AG10803 (cell line): ENCODE measurements at places on chromosomes 16 and 17.

DNA sequence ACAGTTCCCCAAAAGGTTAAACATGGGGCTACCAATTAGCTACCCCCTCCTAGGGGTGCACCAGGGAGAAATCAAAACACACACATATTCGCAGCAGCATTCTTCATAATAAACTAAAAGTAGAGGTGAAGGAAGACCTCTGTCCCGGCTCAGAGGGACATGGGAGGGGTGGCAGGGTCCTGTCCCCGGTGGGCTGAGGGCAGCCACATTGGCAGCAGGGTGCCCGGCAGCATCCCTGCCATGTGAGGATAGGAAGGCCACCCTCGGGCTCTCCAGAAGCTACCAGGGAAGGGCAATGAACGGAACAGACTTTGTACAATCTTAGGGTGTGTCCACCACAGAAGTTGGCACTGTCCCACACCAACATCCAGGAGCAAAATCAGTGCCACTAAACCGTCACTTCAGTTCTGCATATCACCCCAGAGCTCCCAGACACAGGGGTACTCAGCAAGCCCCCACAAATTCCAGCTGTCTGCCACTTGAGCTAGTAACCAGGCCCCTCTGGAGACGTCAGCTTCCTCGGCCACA lies 3.1 kb upstream of the DNAH17 start:
- no peak for DNase-seq

DNA sequence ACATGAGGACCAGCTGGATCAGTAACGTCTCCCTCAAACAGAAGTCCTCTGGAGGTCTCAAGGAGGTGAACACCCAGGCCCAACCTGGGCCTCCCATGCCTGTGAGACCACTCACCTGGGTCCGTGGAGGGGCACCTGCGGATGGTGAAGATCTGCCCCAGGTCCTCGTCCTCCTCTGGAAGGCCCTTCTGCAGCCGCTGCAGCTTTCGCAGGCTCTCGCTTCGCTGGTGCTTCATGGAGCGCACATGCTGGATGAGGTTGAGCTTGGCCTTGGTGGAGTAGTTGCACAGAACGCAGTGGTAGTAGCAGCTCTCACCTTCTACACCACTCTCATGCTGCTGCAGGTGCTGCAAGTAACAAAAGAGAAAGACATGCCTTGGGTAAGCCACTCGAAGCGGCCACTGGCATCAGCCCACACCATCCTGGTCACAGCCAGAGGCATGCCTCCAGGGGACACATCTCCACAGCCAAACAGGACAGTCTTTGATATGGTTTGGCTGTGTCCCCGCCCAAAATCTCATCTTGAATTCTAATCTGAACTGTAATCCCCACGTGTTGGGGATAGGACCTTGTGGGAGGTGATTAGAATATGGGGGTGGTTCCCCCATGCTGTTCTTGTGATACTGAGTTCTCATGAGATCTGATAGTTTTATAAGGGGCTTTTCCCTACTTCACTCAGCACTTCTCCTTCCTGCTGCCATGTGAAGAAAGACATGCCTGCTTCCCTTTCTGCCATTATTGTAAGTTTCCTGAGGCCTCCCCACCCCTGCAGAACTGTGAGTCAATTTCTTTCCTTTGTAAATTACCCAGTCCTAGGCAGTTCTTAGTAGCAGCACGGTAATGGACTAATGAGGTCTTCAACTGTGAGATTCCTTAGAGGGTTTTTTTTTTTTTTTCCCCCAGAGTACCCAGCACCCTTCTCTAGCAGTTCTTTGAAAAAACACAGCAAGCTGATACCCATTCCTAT lies 158.0 kb downstream of the ZFHX3 start:
- no peak for DNase-seq

- no peak for DNase-seq
Observed at GRCh38 chr16:88872650-88873331, 6.3 kb upstream of the PABPN1L start.

DNA sequence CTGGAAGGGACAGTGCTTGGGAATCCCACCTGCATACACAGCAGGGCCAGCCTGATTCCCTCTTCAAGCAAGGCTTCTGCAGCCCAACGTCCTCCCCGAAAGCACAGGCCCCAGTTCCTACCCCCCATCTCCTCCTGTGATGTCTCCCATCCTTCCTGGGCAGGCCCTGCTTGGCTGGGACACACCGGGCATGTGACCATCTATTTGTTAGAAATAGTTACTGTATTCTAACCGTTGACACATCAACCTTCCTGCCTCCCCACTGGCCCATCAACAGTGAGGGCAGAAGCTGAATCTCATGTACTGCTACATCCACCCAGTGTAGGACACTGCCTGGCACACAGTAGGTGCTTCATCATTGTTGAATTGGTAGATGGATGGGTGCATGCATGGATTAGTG lies 10.7 kb downstream of the PRR29 start:
- DNase-seq = no peak

GRCh38 chr16:55367866-55368603 lies 44.0 kb downstream of the IRX6 start:
- peak; percentile 91 for DNase-seq

DNA sequence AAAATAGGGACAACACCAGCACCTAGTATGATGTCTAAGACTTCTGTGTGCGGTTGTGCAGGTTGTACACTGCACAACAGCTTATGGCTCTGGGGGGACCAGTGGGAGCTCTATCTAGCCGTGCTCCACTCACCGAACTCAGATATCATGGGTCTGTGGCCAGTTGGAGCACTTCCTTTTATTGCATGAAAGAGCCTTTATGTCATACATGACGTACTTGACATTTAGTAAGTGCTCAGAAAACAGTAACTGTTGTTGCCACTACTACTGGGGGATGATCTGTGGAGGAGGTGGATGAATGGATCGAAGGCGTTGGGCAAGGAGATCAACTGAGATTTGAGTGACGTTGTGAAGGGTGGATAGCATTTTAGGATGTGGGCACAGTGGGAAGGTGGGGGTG lies 368.8 kb downstream of the SNX29 start:
- DNase-seq = no peak

DNA sequence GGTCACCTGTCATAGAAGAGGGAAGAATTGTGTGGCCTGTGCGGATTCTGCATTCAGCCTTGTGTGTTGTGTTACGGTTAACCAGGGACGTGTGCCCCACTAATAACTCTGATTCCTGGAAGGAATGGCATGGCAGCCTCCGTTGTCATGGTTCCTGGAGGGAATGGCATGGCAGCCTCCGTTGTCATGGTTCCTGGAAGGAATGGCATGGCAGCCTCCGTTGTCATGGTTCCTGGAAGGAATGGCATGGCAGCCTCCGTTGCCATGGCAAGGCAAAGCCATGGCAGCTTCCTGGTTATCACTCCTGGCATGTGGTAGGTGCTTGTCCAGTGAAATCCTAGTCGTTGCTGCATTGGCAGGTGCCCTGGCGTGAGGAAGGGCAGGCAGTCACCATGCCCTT lies 8.9 kb downstream of the SPG7 start:
- no peak for DNase-seq

DNA sequence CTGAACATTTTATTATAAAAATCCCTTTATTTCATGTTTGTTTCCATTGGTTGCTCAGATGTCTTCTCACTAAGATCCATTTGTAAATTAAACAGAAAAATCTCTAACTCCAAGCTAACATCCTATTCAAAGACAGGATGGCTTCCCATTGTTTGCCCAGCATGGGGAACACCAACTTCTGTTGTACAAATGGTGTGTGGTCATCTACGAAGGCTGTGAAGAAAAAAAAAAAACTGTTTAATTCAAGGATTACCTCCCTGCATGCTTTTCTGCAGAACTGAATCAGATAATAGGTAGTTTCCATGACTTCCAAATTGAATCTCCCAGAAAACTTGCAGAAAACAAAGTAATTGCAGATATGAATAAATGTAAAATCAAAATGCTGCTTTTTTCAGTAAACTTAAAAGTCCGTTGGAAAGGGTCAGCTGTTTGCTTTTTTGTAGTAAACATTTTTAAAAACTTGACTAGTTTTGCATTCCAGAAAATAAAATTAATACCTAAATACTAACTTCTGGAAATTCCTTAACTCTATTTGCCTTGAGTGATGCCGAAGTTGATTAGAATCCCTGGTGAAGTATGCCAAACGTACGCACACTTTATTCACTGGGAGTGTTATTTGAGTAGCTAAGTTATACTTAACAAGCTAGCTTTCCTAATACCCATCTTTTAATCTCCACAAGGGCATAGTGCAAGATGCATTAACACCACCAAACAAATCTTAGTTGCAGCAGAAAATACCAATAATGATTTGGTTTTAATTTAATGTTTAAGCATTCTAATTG lies 7.7 kb downstream of the SALL1 start:
- no peak for DNase-seq

DNA sequence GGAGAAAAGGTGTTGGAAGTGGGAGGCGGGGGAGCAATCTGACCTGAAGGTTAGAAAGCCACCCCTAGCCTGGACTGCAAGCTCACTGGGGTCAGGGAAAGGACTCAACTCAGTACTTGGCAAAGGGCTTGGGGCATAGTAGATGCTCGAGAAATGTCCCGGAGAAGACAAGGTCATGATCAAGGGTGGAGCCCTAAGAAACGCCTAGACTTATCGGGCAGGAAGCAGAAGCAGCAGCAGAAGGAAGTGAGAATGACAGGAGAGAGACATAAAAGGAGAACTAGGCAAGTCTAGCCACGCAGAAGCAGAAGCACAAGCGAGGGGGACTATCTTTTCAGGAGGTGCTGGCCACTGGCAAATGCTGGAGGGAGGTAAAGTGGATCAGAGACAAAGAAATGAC lies 10.2 kb downstream of the COTL1 start:
- DNase-seq = no peak
